ENCODE measurements at places on chromosomes 4 and X. TPM values are rescaled to one million over a fixed set of nuclear protein-coding genes. Genes with fewer than 3 reads are reported as not detected.
A peak's percentile ranks its signal among the peaks of the same experiment; 100 is the strongest.

DNA sequence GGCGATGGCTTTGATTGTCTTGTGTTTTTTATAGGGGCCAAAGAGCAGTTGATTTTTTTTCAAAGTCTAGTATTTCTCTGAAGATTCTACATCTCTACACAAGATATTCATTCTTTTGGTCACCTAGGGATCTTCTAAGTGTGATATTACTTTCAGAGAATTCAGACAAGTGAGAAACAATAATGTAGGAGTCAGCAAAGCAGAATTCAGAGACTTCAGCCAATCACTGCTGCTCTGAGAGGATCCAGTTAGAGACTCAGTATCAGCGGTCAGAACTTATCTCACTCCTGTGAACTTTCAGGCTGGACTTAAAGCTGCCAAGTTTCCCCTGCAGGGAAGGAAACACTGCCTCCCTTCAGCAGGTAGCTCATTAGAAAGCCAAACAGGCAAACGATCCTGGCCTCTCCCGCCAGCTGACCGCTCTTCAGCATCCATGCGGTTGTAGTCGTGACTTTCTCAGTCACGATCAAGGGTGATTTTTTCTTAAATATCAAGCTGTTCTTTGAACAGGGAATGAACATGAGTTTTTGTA is 59.2 kb downstream of the NSUN7 start:
- ATAC-seq: no peak

GRCh38 chr4:109051054-109051453 is 251.4 kb downstream of the COL25A1 start:
- ATAC-seq: no peak

TSC22D3 gene
- 199 TPM for total RNA-seq

DUSP21 gene
- not detected for total RNA-seq

DNA sequence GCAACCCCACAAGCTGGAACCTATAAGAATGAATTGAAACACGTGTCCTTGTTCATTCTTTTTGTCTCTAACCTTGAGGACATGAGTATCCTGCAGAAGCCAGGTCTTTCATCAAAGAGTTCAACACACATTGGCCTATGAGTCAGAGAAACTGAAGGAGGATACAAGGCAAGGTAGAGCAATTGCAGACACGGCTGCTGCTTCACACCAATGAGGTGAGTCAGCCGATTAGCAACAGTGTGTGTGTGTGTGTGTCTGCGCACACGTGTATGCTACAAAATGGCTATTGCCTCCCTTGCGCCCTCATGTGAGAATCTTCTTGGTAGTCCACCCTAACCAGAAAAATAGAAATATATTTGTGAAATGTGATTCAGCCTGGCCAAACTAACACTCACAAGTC is 1477.7 kb upstream of the IGFBP7 start:
- no peak for ATAC-seq

- ATAC-seq: no peak
These were observed 14.8 kb downstream of the PTPN13 start for GRCh38 chr4:86608757-86609375.

GBA3 gene
- not detected for total RNA-seq

DNA sequence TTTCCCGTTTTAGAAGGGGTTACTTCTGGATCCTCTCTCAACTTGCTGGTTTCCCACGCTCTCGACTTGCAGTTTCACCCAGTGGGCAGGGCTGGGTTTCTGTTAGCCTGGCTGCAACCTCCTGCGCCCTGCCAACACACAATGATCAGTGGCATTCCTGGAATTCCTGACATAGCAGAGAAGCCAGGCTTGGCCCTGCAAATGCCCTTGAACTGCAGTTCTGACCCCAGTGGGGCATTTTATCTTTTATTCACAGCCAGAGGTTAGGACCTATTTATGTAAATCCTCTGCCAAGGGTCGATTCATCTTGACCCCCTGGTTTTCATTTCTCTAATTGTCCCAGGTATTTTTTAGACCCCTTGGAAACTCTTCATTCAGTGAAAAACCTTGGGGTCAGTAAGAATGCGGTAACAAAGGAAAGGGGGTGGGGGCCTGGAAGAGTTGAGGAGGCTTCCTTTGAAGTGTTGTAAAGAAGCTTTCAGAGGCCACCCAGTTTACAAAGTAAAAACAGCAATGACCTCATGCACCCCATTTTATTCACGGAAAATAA is 217.6 kb downstream of the ZNF674 start:
- no peak for ATAC-seq

DNA sequence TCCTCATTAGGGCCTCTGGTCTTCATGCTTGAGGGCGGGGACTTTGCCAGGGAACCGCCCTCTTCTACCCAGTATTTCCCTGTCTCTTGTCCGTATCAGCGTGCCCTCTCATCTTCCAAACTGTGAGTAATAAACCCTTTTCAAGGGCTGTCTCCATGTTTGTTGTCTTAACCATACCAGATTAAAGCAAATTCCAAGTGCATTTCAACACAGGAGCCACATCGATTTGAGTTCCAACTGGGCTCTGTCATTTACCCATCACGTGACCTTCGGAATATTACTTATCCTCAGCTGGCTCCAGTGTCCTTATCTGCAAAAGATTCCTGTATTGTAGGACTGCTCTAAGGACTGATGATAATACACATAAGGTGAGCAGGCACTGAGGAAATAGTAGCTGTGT is 6.4 kb upstream of the PHEX start:
- ATAC-seq: no peak

BEX1 gene
- total RNA-seq: not detected

NRK gene
- not detected for total RNA-seq

DNA sequence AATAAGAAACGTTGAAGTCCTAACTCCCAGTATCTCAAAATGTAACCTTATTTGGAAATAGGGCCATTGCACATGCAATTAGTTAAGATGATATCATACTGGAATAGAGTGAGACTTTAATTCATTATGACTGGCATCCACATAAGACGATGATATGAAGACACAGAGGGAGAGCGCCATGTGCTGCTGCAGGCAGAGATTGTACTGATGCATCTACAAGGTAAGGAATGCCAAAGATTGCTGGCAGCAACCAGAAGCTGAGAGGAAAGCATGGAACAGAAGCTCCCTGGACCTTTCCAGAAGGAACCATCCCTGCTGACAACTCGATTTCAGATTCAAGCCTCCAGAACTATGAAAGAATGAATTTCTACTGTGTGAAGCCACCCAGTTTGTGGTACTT is 697.0 kb upstream of the INTU start:
- no peak for ATAC-seq

CLCN4 gene
- total RNA-seq: 0.19 TPM

GRCh38 chr4:1973218-1973617 is 35.6 kb downstream of the NELFA start:
- no peak for ATAC-seq

DNA sequence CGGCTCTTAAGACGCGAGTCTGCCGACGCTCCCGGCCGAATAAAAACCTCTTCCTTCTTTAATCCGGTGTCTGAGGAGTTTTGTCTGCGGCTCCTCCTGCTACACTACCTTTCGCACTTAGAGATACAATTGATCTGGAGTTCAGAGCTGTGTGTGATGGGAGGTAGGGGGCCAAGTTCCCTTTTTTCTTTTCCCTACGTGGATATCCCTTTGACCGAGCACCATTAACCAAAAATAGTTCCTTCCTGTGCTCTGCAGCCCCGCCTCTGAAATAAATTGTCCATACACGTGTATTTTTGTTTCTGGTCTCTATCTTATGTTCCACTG is 555 bp upstream of the PGM2 start:
- peak; percentile 20 for ATAC-seq

ATOH1 gene
- not detected for total RNA-seq

- no peak for ATAC-seq
These were observed 134.2 kb upstream of the SH3RF1 start for GRCh38 chr4:169404960-169405359.

DNA sequence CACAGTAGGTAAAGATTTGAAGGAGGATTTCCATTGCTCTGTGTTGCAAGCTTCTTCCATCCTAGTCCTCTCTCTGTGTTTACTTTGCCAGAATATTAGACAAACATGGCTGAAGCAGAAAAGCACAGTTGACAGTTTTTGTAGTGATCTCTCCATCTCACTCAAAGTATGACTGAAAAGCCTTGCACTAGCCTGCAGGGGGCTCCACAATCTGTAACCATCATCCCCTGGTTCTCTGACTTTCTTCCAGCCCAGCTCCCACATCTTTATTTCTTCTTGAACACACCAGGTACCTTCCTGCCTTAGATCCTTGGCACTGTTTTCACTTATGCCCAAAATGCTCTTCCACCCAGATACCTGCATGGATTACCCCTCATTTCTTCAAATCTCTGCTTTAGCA is 34.1 kb upstream of the HHIP start:
- no peak for ATAC-seq

MGARP gene
- total RNA-seq: 0.98 TPM
